Stimulated activated CD4-positive, alpha-beta T cell treated with anti-CD3 and anti-CD28 coated beads, TNF-alpha, amount 100 ng/mL, for 24 hours (primary cell): ENCODE measurements at places on chromosomes 7 and 10.

DNA sequence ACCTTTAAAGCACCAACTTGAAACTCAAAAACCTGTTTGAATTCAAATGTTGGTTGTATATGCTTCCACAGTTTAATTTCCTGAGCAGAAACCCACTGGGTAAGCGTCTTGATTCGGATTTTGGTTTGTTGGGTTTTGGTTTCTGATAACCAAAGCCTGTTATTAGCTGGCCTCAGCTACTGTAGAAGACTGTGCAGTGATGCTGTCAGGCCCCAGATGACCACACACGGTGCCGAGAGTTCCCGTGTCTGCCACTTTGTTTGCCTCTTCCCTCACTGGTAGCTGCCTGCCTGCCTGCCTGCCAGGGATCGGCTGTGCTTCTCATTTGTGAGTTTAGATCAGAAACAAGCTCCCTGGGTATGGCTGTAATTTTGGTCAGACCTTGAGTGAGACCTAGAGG is 5.6 kb downstream of the MDH2 start:
- no peak for DNase-seq

- DNase-seq, result no peak
These were observed 44.3 kb upstream of the PDCD4 start for GRCh38 chr10:110827410-110827809.

- no peak for DNase-seq
These were observed 720 bp upstream of the RFC2 start for GRCh38 chr7:74254858-74255379.

DNA sequence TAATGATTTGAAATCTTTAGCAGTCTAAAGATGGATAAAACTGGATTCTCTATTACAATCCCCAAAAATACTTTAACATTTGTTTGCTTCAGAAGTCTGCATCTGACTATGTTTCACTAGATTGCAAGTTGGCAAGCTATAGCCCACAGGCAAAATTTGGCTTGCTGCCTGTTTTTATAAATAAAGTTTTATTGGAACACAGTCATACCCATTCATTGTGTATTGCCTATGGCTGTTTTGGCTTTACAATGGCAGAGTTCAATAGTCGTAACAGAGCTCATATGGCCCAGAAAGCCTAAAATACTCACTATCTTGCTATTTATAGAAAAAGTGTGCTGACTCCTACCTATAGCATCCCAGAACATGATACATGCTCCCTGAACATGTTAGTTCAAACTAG is 89.0 kb upstream of the GPR141 start:
- DNase-seq, result no peak

GRCh38 chr10:31075881-31076609 is 44.4 kb upstream of the ZNF438 start:
- no peak for DNase-seq

DNA sequence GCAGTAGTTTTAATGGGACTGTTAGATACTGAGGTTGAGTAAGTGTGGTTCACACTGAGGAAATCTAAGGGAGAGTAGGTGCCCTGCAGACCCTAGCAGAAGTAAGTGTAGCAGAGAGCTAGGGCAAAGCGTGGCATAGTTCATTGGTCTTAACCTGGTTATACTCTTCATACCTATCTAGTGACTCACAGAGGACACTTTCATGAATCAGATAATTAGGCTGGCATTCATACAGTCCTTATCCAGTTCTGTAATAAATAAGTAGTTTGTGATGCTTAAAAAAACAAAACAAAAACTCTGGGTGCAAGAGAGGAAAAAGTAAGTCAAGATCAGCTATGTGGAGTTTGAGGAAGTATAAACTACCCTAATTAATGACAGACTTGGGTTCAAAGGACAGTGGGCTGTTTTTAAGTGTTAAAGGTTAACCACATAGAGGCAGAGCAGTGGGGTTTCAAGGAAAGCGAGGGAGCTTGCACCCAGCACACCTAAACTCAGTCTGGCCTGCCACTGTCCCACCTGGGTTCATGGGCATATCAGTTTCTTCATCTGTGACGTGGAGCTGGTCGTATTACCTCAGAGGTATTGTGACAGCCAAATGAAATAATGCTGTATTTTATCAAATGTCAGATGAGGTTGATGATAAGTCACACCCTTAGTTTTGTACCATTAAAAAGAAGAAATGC is 27.1 kb downstream of the LMTK2 start:
- DNase-seq, result no peak

DNA sequence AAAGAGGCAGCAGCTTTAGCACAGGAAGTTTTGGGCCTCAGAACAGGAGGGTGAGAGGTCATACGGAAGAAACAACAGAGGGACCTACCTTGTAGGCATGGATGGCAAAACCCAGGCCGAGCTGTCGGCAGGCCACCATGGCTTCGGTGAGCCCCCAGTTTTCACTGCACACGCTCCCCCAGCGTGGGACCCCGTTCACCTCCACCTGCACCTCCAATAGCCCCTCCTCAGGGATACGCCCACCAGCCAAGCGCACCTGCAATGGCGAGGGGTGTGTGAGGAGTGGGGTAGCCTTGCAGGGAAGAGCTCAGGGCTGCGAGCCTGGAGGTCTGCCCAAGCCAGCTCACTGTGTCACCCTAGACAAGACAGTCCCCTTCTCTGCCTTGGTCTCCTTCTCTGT is 11.3 kb downstream of the LOXL4 start:
- DNase-seq, result no peak

- no peak for DNase-seq
These were observed 125.9 kb upstream of the LYZL2 start for GRCh38 chr10:30755441-30755953.

DNA sequence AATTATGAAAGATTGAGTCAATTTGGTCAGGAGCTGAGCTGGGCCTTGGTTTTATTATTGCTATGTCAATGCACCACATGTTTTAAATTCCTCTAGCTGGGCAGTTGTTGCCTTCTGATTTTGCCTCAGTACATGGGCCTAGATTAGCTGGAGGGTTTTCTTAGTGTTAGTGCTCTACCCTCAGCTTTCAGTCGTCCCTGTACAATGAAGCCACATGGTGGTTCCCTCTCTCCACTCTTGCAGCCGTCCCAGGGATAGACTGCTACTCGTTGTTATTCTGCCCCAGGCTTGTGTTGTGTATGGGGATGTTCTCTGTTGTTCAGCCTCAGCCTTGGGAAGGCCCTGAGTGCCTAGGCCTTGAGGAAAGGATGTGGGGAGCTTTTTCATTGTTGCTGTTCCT is 37.0 kb downstream of the NHLRC2 start:
- no peak for DNase-seq

- DNase-seq, result no peak
These were observed 937 bp upstream of the COBL start for GRCh38 chr7:51317582-51317910.

- DNase-seq, result no peak
These were observed 176.0 kb upstream of the AKR1E2 start for GRCh38 chr10:4649886-4650508.

- no peak for DNase-seq
These were observed 184.8 kb downstream of the NPSR1 start for GRCh38 chr7:34842782-34843181.

DNA sequence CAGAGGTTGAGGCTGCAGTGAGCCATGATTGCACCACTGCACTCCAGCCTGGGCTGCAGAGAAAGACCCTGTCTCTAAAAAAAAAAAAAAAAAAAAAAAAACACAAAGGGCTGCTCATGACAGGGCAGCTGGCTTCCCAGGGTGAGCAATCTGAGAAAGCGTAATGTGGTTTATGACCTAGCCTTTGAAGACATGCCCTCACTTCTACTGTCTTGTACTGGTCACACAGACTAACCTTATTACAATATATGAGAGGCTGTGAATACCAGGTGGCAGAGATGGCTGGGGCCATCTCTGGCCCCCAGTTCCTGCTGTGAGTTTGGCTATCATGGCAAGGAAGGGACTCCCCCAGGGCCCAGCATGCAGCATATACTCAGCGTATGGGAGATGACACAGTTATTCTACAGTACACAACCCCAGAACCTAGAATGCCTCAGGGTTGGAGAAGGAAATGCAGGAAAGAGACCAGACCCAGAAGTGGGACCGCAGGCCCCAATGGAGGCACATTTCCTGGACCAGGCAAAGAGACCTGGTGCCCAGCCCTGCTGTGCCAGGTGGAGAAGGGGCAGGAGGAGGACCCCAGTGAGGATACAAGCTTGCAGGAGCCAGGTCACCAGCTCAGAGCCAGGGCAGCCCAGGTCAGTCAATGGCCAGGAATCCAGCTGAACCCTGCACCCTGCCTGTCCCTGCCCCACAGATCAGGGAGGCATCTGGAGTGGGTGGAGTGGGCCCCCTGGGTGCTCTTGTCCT is 26.3 kb downstream of the NPTX2 start:
- DNase-seq, result no peak

DNA sequence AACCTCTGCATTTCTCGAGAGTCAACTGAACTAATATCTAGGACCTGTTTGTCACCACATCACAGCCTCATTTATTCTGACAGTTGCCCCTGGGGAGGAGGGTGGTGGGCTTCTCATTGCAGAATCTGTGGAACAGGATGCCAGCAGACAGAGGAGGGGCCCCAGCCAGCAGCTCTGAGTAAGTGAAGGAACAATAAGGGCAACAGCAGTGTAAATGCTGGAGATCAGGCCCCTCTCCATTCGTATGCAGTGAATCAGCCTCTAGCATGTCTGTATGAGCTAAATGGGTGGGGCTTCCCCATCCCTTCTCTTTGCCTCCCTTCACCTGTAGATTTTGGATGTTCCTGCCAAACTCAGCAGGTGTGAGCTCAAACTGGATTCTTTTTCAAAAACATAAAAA is 7.7 kb upstream of the CPVL start:
- no peak for DNase-seq

DNA sequence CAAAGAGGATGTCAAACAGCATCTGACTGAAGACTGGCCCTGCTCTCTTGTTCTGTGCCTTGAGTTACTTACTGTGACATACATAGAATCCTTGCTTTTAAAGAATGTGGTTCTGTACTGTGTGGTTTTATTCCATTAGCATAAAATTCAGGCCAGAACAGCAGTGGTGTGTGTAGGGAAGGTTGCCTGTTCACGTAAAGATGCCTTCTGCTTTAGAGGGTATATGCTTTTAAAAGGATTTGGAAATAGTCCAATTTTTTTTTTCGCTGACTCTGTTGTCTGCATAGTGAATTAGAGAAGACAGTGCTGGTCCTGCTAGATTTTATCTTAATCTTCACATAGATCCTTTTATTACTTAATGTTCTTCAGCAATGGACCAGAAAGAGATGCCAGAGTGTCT is 470.8 kb upstream of the SEMA3A start:
- no peak for DNase-seq

DNA sequence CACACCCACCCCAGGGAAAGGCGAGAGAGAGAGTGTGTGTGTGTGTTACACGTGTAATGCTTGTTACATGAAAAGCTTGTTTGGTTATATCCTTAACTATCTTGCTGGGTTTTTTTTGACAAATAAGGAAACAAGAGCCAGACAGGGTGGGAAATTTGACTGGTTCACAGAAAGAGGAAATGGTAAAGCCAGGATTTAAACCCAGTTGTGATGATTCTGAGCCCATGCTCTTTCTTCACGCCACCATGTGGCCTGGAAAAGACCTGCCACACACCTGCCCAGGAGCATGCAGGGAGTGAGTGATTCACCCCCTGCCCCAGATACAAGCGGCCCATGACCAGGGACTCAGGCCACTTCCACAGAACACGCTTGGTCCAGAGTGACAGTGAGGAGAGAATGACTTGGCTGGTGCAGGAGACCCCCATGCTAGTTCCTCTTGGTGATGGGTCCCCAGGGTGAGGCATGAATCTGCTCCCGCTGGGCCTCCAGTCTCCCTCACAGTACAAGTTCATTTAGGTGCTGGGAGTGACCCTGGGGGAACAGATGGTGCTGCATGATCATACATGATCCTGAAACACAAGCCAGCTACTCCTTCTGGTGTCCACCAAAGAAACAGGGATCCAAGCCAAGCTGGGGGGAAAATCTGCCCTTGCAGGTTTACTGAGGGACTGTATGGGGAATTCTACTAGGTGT is 21.0 kb upstream of the EIF5AL1 start:
- no peak for DNase-seq

DNA sequence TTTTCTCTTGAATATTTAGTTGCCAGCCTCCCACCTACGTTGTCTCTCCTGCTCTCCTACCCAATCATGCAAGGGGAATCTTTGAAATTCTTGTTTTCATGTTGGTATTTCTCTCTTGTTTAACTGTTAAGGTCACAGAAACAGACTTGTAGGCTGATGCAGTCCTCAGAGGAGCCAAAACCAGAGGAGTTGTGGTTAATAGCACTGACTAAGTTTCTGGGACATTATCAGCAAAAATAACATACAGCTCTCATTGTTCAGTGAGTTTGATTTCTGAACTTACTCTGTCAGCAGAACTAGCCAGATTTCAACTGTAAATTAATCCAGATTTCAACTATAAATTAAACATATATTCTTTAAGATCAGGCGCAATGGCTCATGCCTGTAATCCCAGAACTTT is 11.1 kb upstream of the CUL1 start:
- DNase-seq, result no peak

- DNase-seq, result no peak
These were observed 10.3 kb upstream of the AGR3 start for GRCh38 chr7:16891874-16892643.

- DNase-seq, result no peak
These were observed 78.1 kb downstream of the FZD1 start for GRCh38 chr7:91342346-91342745.

DNA sequence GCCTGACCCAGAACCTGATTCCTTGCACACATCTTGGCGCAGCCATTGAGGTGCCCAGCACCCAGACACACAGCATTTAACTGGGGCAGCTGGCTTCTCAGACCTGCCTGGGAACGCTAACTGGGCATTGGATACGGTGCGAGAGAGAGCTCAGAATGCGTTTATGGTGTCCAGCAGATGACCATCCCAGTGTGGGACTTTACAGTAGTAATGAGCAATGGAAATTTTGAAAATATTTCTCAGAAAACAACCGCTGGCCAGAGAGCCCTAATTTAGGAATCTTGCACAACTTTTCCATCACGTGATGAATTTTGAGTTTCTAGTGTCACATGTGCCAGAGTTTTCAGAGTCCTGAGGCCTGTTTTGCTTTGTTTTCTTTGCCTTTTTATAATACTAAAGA is 78.2 kb upstream of the SEC61G start:
- DNase-seq, result no peak

GRCh38 chr10:121721257-121721656 is 123.0 kb upstream of the FGFR2 start:
- no peak for DNase-seq

- DNase-seq, result no peak
These were observed 432 bp downstream of the TMEM248 start for GRCh38 chr7:66921396-66921917.

DNA sequence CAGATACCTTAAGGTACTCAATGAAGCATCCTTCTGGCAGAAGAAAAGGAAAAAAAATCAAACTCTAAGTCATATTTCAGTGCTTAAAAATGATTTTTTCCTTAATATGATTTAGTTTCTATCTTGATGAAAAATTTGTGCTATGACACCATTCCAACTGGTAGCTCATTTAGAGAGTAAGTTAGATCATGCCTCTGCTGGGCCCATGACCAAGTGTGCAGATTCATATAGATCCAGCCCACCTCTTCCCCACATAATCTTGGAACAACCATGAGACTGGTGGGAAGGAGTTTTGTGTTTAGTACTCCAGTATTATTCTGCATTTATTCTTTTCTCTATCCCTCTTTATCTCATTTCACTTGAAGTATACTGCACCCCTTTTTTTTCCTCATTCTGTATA is 908.3 kb downstream of the KCNMA1 start:
- no peak for DNase-seq
